T-cell (primary cell): ENCODE measurements at places on chromosomes 6 and 20.

- no peak for DNase-seq
Observed at GRCh38 chr6:14797875-14798593, 447.8 kb upstream of the JARID2 start.

DNA sequence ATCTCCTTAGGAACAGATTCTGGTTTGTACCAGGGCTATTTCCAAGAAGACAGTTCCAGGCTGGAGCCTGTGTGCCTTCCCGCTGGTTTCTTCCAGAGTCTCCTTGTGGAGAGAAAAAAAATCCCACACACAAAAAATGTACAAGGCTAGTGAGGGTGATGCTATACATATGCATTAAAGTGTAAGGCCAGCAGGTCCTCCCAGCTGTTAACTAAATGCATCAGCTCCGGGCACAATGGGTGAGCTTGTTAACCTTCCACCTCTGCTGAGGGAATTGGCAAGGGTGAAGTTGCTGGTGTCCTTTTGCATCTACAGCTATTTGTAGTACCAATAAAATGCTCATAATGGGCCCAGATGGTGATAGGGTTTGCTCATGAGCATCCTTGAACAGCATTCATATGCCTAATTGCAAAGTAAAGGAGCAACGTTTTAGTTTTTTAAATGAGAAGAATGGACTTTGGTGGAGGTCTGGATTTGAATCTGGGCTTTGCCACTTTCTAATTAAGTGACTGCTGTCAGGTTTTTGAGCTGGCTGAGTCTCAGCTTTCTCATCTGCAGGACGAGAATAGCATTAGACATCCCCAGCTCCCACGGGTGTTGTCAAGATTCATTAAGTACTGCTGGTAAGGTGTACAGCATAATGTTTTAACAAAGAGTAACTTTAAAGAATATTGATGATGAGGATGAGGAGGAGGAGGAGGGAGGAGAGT lies 361.8 kb downstream of the QKI start:
- DNase-seq: no peak

- no peak for DNase-seq
Observed at GRCh38 chr6:129073691-129074395, 190.9 kb downstream of the LAMA2 start.

GRCh38 chr20:22495172-22495571 lies 89.2 kb downstream of the FOXA2 start:
- no peak for DNase-seq

- DNase-seq: no peak
Observed at GRCh38 chr20:49877386-49877921, 37.9 kb downstream of the SPATA2 start.
